ENCODE measurements at places on chromosomes 4 and X. TPM values are rescaled to one million over a fixed set of nuclear protein-coding genes. Genes with fewer than 3 reads are reported as not detected.

Gene STATH
- total RNA-seq = not detected

Gene HSFX1
- total RNA-seq = 0.94 TPM

Gene NPNT
- 3.6 TPM for total RNA-seq

- no peak for DNase-seq
These were observed 74.4 kb downstream of the LUZP4 start for GRCh38 chrX:115363897-115364296.

DNA sequence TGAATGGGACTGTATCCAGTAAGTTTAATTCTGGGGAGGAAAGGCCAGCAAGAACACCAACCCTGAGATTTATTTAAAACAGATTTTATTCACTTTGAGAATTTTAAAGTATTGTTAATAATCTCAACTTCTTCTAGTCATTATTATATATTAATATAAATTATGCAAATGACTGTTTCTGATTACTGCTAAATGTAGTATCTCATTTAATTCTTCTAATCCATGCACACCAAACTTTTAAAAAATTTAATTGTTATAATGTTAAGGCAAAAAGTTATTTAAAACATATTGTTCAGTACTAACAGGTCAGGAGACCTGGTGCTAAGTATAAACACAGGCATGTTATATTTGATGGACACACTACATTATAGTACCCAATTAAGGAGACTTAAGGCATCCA, 8.1 kb downstream of the RLIM start:
- no peak for DNase-seq

- no peak for DNase-seq
These were observed 57.3 kb downstream of the RAP1GDS1 start for GRCh38 chr4:98318521-98318920.

DNA sequence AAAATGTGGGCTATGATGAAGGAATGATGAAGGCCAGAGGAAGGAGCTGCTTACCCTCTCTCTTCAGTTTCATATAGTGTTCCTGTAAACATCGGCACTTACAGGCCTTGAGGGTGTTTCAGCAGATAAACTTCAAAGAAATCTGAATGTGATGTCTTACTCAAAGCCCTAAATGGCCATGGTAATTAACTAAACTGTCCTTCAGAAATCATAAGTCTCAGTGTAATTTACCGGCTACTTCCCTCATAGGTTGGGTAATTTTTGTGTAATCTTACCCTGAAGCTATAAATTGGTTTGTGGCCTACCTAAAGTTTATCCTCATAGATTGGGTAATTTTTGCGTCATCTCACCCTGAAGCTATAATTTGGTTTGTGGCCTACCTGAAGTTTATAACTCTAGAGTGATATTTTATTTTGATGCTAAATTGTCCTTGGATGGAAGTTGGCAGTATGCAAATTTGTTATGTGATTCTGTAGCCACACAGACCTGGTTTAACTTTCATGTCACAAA, 2700.3 kb downstream of the ARAP2 start:
- no peak for DNase-seq
